ENCODE measurements at places on chromosomes 7 and 10. TPM values are rescaled to one million over a fixed set of nuclear protein-coding genes. Genes with fewer than 3 reads are reported as not detected.

The SPDYE2B gene
- not detected for polyA plus RNA-seq

- H3K36me3 ChIP-seq: no peaks in the 10 kb centered on the region
- H3K4me3 ChIP-seq: no peak overlapping the region
- DNase-seq: no peak
- H3K27me3 ChIP-seq: no peaks in the 10 kb centered on the region
- H3K27ac ChIP-seq: no peak overlapping the region
Measured at GRCh38 chr7:143047326-143047725, 4.8 kb upstream of the OR6V1 start.

- DNase-seq: no peak
- no peak overlapping the region for H3K27ac ChIP-seq
- no peaks in the 10 kb centered on the region for H3K36me3 ChIP-seq
- H3K4me1 ChIP-seq: peaks cover 17% of the 10 kb centered on the region
Measured at GRCh38 chr7:376306-377079, 86.5 kb downstream of the FOXL3 start.

GRCh38 chr7:131109759-131110296 lies 217.8 kb upstream of the MKLN1 start:
- peak overlapping the region; percentile 100 for H3K27ac ChIP-seq
- peaks cover 22% of the 10 kb centered on the region for H3K36me3 ChIP-seq
- peak; percentile 62 for DNase-seq
- H3K27me3 ChIP-seq: peaks cover 5% of the 10 kb centered on the region
- peaks cover 53% of the 10 kb centered on the region for H3K4me1 ChIP-seq

GRCh38 chr10:128927497-128928161 lies 539.4 kb upstream of the MGMT start:
- H3K4me3 ChIP-seq: no peak overlapping the region
- no peaks in the 10 kb centered on the region for H3K4me1 ChIP-seq
- no peaks in the 10 kb centered on the region for H3K36me3 ChIP-seq
- H3K27ac ChIP-seq: peak overlapping the region; percentile 58
- no peak for DNase-seq
- peaks cover 5% of the 10 kb centered on the region for H3K27me3 ChIP-seq

DNA sequence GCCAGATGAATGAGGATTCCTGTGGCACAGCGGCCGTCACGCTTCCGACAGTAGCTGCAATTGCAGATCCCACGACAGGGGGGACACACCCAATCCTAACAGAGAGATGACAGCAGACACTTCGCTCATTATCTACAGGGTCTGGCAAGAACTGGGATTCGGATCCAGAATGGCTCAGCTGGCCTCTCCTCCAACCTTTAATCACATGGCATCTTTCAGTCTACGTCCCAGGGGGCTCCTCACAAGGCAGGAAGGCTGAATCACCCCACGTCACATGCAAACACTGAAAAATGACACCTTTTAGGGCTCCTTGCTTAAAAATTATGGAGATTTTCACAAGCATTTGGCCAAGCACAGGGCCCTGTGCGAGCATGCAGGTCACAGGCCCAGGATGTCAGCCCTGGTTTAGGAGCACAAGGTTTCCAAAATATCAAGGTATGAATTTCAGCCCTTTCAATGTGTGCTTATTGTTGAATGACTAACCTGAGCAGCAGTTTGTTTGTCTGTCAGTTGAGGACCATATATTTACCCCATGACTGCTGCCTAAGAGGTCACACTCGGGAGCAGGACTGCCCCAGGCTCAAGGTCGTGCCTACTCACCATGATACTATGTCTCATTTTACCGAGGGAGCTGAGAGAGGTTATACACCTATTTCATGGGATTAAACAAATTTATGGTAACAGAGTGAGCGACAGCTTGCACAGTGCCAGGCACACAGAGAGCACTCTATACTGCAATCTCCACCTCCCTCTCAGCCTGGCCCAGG lies 42.5 kb downstream of the CDCA7L start:
- peaks cover 58% of the 10 kb centered on the region for H3K36me3 ChIP-seq
- H3K27me3 ChIP-seq: no peaks in the 10 kb centered on the region
- no peak overlapping the region for H3K4me3 ChIP-seq
- H3K4me1 ChIP-seq: peaks cover 13% of the 10 kb centered on the region

GRCh38 chr7:143974459-143974858 lies 19.8 kb downstream of the OR2F1 start:
- H3K4me3 ChIP-seq: no peak overlapping the region
- peaks cover 7% of the 10 kb centered on the region for H3K27me3 ChIP-seq
- no peaks in the 10 kb centered on the region for H3K36me3 ChIP-seq
